ENCODE measurements at places on chromosomes 6 and 20.

- no peak for DNase-seq
Observed at GRCh38 chr6:170596426-170596825, 12.0 kb upstream of the PDCD2 start.

DNA sequence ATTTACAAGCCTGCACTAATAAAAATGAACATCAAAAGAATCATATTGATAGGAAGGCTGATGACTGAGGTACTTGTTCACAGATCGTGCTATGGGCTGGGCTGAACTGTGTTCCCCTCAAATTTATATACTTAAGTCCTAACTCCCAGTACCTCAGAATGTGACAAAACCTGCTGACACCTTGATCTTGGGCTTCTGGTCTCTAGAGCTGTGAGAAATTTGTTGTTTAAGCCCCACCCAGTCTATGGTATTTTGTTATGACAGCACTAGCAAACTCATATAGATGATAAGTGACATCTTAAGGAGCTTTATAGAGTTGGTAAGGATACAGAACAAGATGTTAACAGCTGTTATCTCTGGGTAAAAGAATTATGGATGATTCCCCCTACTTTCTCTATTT lies 13.8 kb downstream of the UBE2V1 start:
- DNase-seq = no peak

- no peak for DNase-seq
Observed at GRCh38 chr6:4133941-4134838, 1.2 kb downstream of the ECI2 start.

GRCh38 chr6:13941902-13942301 lies 17.1 kb downstream of the RNF182 start:
- DNase-seq = no peak

GRCh38 chr6:22631091-22631490 lies 61.7 kb downstream of the HDGFL1 start:
- DNase-seq = no peak

DNA sequence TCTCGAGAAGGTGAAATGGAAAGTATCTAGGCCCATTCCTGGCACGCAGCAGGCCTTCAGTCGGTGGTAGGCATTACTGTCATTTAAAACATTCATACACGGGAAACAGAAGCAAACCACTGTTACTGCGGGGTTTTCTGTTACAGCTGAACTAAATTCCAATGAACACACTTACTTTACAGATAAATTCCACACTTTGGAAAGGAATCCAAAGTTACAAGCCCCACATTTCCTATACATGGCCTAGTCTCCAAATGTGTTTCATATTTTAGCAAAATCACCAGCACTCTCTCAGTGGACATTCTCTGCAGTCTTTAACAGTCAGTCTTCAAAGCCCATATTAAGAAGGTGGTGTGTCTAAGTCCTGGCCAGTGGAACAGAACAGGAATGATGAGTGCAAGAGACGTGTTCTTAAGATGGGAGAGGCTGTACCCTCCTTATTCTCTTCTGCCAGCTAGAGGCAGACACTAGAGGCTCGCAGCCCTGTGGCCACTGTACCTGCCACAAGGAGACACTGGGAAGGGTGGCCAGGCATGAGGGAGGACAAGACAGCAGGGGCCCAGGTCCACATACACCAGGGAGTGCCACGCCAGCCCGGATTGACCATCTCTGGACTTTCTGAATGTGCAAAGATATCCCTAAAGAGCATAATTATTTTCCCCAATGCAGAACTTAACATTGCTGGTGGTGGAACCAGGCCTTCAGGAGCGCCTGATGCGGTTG lies 76.4 kb downstream of the CDC5L start:
- no peak for DNase-seq
